ENCODE measurements at places on chromosomes 7 and 10.

DNA sequence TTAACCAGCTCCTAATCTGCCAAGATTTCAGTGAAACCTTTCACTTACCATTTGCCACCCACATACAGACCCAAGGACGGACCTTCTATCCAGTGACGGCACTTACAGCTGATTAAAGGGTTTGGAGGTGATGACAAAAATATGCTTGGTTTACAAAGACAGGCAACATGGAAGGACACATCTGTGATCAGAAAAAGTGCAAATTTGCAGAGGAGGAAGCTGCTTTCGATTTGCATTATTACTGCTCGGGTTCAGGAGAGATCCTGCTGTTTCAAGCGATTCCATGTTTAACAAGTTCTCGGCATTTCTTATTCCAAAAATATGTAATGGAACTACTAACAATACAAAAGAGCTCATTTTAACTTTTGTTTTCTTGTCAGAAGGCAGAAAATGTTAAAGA, 109.0 kb downstream of the JAZF1 start:
- no peak for DNase-seq

GRCh38 chr10:119502209-119502608, 40.3 kb downstream of the RGS10 start:
- no peak for DNase-seq

DNA sequence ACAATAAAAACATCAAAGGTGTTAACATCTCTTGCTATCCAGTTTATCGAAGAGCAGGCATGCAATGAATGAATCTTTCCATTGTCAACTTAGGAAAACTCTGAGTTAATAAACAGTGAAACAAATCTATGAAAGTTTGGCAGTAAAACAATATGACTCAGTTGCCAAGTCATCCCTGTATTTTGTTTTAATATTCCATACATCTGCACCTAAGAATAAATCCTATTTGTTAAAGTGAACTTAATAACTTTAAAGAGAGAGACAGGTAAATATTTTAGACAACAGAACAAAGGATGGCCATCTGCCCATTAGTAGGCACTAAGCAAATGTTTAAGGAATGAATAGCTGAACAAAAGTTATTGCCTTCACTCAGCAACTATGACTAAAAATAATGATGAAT, 700.5 kb upstream of the CELF2 start:
- DNase-seq = no peak

GRCh38 chr10:78689584-78689935, 379.2 kb upstream of the ZMIZ1 start:
- DNase-seq = no peak

GRCh38 chr10:120437541-120437940, 19.5 kb upstream of the PLPP4 start:
- DNase-seq = no peak

DNA sequence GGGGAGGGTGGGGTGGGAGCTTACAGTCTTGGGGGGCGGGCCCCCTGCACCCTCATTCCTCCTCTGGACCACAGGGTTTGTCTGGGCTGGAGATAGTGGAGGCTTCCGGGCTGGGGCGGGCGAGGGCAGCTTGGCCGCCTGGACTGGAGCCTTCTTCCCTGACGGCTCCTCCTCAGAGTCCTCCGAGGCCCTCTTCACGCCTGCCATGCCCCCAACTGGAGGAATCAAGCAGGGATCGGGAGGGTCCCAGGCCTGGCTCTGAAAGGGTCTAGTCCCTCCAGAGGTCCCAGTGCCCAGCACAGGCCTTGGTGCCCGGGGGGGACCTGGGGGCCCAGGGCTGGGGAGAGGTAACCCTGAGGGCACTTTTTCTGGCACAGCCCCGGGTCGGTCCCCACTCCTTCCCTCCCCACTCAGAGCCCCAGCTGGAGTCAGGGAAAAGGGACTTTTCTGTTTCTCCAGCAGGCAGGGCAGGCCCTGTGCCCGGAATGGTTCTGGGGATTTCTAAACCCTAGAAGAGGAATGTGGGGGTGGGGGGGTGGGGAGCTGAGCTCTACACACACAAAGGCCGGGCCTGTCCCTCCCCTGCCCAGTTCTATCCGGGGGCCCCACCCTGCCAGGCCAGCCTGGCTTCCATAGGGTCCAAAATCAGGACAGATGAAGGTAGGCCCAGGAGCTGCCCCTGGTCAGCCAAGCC, 11.6 kb downstream of the MICALL2 start:
- no peak for DNase-seq

- DNase-seq = no peak
These were observed 3.1 kb upstream of the ARID5B start for GRCh38 chr10:61898435-61898778.

GRCh38 chr10:47406548-47406869, 22.4 kb upstream of the ZNF488 start:
- DNase-seq = no peak

- no peak for DNase-seq
These were observed 207.6 kb downstream of the BUB3 start for GRCh38 chr10:123361832-123362231.

GRCh38 chr7:17530244-17530643, 231.8 kb downstream of the AHR start:
- DNase-seq = no peak

- DNase-seq = no peak
These were observed 8.3 kb downstream of the CXCL12 start for GRCh38 chr10:44376472-44377099.

DNA sequence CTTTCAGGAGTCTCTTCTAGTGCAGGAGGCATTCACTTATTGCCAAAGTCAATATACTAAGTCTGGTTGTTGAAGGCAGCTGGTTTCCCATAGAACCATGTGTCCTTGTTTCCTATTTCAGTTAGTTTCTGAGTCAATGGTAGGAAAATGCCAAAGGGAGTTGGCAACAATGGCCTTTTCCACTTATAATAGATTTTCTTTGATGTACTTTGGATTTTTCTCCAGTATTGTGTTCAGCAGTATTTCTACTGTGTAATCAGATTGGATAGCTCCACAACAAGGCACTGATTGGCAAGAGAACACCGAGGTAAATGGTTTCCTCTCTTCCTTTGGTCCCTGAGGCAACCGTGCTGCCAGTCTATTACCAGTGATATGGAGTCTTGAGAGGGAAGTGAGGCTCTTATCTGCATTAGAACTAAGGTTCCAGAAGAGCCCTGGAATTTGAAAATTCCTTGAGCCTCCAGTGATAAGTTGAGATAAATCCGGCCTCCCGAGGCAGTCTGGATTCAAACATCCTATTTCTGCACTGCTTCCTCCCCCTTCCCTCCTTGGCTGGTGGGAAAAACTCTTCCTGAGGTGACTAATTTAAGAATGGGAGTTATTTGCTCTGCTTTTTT, 7.9 kb upstream of the SEPTIN7 start:
- no peak for DNase-seq

DNA sequence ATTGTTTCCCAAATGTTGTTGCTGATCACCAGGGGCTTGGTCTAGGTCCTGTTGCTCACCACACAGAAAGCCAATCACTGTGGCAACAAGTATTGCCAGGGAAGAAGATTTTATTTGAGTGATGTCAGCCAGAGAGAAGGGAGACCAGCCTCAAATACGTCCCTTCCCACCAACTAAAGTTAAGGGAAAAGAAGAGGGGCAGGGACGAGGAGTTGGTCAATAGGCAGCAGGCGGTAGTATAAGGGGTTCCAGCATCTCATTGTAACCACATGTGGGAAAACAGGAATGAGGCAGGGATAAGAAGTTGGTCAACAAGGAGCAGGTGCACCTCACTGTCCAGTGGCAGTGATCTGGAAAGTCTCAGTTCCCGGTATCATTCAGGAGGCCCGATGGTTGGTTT, 138.9 kb upstream of the KCNMA1 start:
- DNase-seq = no peak

DNA sequence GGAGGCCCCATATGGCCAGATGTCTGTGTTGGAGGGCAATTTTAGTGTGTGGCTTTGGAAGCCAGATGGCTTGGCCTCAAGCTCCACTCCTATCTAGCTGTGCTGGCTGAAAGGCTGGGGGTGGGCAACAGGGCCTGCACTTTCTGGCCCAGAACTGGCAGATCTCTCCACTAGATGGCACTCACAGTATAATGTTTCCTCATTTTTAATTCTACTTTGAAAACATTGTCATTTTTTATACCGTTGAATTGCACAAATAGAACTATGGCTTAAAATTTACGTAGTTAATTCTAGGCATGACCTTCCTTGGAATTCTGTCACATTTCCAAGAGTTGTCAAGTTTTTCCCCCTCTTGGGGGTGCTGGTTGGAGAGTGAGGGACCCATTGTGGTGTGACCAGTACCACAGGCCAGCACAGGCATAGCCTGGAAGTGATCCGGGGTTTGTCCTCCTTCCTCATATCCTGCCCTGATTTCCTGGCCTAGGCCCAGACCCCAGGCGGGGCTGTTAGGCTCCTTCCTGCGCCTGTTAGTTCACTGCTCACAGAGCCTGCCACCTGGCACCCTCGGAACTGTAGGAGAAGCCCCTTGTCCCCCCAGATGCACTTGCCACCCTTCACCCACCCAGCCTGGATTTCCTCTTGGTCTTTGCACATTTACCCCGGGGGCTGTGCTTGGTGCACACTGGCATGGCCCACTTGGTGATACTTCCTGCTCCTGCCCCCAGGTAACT, 52.8 kb downstream of the ARHGAP22 start:
- peak; percentile 40 for DNase-seq

GRCh38 chr7:7819442-7820247, 101.2 kb upstream of the RPA3 start:
- DNase-seq = no peak

GRCh38 chr10:98312349-98312748, 44.4 kb upstream of the LOXL4 start:
- no peak for DNase-seq

DNA sequence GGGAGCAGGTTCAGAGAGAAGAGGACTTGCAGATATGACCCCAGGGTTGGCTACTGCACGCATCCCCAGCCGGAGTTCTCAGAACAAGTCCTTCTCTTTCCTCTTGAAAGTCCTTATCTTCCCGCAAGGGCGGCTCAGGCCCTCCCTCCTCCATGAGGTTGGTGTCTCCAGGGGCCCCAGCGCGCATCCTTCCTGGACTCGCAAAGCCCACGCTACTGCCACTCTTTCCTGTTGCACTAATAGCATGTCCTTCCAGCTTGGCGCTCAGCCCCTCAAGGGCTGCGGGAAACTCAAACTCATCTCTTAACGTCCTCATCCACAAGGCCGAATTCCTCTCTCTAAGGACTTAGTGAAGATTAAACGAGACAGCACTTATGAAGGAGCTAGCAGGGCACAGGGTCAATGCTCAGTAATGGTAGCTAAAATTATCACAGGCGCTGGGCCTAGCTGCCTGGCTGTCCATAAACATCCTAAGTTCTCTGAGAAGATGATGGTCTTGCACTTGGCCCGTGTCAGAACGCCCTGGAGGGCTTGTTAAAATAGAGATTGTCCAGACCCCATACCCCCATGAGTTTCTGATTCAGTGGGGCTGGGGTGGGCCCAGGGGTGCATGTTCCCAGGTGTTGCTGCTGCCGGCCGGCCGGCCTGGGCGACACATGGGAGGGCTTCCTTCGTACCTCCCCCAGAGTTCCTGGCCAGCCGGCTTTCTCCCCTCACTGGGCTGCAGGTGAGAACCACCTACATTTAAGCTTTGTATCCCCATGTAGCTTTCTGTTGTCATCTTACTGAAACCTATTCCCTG, 261.4 kb downstream of the COBL start:
- no peak for DNase-seq

DNA sequence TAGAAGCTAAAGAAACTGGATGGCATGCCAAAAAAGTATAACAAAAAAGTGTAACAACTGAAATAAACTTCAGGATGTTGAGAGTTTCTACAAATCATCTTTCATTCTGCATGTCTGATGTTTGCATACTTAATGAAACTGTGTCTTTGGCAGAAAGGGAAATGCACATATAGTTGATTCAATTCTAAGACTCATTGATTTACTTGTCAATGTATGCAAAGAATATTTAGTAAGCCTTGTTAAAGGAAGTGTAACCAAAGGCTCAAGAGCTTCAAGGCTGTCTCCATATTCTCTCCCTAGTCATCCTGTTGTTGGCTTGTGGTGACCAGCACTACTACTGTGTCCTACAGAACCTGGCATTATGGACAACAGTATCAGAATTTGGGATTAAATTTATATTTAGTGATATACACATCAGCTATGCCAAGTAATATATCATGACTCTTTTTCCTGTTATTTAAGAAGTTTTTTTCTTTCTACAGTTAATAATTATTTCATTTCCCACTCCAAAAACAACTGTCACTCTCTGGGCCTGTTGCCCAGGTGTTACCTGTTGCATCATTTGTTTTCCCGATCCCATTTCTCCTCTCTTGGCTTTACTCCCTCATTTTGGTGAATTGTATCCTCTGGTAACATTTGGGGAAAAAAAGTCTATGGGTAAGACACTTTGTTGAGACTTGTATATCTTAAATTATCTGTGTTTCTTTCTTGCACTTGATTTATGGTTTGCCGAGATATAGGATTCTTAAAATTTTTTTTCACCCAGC, 226.6 kb upstream of the BMPER start:
- no peak for DNase-seq

DNA sequence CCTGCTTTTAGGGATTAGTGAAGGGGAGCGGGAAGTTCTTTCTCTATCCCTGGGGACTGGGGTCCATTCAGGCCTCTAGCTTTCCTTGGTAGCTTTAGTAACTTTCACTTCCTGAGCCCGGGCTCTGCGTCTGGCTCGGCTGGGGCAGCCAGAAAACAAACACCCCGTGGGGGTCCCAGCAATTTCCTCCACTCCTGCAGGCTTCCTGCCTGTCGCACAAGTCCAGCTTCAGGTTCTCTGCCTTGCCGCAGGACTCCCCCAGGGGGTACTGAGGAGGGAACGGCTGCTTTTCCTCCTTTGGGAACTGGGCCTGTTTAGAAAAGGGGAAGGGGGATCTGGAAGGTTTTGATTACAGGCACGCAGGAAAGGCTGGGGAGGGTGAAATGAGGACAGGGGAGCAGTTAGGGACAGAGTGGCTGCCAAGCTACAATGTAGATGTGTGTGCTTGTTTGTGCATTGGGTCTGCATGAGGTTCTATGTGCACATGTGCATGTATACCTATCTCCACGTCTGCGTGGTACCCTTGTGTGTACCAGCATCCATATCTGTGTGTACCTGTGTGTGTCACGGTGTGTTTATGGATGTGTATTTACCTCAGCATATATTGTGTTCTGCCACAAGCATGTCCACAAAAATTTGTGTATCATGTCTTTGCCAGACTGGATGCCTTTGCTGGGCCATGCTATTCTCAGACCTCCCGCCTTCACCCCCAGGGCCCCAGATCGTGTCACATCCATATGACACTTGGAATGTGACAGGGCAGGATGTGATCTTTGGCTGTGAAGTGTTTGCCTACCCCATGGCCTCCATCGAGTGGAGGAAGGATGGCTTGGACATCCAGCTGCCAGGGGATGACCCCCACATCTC, 2.0 kb downstream of the KAZALD1 start:
- peak; percentile 47 for DNase-seq

DNA sequence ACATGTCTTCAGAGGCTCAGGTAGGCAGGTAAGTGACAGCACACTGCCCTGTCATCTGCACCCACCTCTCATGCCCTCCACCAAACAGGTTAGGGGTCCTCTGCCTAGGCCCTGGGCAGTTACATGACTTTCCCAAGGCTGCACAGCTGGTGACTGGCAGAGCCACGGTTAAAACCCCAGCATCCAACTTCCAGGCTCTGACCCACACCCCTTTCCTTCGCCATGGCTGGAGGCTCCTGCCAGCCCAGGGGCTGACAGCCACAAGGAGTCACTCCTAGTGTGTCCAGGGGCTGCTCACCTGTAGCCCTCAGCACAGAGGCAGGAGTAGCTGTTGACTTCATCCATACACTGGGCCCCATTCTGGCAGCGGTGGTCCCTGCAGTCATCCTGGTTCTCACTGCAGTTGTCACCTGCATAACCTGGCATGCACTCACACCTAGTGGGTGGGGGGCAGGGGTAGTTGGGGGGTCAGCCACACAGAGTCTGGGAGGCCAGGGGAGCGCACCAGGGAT, 175.0 kb downstream of the SLIT1 start:
- DNase-seq = no peak

- no peak for DNase-seq
These were observed 305.1 kb upstream of the CSTF2T start for GRCh38 chr10:52004342-52004949.

Measured in SJCRH30 (cell line).